ENCODE measurements at places on chromosomes 4 and X.

GRCh38 chr4:137632842-137633241 lies 100.5 kb upstream of the PCDH18 start:
- DNase-seq: no peak

- no peak for DNase-seq
Measured at GRCh38 chr4:174111422-174111821, 172.0 kb downstream of the FBXO8 start.

DNA sequence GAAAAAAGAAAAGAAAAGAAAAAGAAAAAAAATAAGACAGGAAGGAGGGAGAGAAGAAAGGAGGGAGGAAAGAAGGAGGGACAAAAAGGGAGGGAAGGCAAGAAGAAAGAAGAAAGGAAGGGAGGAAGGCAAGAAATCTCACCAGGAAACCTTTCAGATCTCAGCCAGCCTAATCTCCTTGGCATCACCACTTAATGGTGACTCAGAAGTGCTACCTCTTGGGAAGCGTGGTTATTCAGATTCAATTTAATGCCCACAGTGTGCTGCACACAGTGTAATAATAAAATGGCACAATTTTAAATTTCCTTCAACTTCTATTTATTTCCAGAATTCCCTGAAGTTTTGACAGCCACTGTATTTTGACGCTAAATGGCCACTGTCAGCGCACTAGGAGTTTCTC lies 50.3 kb downstream of the DKK2 start:
- no peak for DNase-seq

DNA sequence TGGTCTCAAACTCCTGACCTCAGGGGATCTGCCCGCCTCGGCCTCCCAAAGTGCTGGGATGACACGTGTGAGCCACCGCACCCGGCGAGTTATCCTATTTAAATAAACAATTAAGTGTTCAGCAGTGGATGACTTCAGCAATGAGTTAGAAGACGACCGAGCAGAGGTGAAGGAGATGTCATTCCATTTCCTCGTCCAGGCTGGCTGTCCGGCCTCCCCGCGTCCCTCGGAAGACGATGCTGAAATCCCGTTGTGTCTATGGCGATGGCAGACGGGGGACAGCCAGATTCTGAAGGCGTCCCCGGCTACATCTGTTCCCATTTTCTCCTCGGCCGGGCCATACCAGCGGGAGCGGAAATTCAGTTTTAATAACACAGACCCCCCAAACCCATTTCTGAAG lies 209.8 kb downstream of the CRLF2 start:
- DNase-seq: no peak
